ENCODE measurements at places on chromosomes 16 and 17. TPM values are rescaled to one million over a fixed set of nuclear protein-coding genes. Genes with fewer than 3 reads are reported as not detected.

- no peak for DNase-seq
These were observed 4.1 kb downstream of the SNRNP25 start for GRCh38 chr16:57711-58110.

DNA sequence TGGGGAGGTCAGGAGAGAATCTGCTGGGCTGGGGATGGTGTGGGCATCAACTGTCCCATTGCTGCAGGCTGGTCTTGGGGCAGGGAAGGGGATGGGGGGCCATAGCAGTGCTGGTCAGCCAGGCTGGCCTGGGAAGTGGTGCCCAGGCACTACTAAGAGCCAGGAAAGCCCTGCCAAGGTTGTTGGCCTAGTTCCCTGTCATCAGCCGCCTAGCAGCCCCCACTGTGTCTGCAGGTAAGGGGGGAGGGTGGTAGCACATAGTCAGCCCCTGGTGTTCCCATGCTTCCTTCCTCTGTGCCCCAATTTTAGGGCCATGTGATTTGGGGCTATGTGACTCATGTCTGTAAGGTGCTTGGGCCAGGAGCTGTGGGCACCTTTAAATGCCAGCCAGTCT is 17.8 kb downstream of the GJD3 start:
- no peak for DNase-seq

DNA sequence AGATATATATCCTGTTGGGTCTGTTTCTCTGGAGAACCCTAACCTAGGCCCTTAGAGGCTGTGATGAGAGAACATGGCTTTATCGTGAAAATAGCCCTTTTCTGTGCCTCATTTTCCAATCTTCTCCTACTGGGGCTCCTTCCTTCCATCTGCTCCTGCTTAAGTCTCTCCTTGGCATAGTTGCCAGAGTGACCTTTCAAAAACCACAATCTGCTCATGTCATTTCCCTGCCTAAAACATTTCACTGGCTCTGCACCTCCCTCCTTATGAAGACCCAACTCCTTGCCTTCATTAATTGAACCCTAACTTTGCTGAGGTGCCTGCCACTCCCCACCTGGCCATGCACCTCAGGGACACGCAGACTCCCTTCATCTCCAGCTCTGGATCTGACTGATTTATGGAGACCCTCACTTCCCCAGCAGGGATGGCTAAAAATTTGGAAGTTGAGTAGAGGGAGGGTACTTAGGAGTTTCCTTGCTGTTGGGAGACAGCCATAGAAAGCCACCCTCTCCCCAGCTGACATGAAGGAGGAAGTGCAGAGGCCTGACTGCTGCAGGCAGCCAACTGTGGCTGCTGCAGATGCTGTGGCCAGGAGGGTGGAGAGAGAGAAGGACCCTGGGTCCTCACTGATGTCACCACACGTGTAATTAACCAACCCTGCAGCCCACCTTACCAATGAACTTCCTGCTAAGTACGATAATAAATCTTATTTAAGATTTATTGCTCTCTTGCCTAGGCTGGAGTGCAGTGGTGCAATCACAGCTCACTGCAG is 6.3 kb upstream of the GGA2 start:
- DNase-seq = peak; percentile 90

GRCh38 chr17:80047176-80047575 is 10.7 kb downstream of the CCDC40 start:
- no peak for DNase-seq

DNA sequence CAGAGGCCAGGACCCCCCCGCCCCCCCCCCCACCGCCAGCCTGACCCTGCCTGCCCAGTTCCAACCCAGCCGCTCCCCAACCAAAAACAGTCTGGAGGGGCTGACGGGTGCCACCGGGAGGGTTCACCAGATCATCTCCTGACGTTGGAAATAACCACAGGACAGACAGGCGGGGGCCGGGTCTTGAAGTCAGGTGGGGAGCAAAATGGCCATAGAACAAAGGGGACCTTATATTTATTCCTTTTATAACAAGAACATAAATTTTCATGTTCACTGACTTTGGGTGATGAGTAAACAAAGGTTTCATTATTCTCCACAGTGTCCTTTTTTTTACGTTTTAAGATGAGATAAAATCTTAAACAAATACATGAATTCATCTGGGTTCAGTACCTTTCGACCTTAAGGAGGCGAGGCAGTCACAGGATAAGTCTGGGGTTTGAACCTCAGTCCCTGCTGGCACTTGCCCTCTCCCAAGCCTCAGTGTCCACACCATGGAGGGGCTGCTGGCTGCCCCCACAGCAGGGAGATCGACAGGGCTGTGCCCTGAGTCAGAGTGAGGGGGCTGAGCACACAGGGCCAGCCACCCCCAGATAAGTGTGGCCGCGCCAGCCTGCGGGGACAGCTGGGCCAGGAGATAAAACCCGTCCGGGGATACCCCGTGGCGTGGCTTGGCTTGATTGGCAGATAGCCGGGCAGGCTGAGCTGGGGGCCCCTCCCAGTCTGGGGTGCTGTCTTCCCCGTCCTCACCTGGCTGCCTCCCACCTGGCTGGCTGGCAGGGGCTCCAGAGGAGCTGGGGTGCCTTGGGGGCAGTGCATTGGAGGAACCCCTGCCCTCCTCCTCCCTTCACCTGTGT is 15.0 kb downstream of the SLC7A5 start:
- no peak for DNase-seq

Gene NUDT21
- 85.5 TPM for total RNA-seq

DNA sequence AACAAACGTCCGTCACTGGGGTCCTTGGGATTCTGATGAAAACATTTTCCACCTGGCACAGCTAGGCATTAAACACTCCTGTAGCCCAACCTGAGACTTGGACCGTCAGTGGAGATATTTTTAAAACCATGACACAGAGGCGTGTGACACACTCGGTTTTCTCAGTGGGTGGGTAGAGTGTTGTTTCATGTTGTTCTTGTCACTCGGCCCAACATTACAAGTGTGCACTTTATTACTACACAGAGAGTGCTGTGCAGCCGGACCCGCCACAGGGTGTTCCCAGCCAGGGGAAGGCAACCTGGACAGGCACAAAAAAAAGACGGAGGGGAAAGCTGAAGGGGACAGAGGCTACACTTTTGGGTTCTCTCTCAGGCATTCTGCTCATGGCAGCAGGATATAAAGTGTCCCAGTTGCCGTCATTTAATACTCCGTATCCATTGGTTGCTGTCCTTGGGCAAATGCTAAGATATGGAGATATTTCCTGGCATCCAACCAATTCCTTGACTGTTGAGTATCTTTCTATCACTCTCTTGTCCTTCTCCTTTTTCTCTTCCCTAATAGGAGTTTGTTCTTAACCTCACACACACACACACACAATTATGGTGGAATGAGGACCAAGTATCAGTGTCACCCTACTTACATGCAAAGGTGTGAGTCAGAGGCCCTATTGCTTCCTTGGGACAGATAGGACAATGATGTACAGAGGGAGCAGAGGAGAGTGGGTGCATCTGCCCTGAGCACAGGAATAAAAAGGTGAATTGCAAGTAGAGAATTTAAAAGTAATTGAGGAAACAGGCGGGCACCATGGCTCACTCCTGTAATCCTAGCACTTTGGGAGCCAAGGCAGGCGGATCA is 154.1 kb upstream of the SOX9 start:
- no peak for DNase-seq

DNA sequence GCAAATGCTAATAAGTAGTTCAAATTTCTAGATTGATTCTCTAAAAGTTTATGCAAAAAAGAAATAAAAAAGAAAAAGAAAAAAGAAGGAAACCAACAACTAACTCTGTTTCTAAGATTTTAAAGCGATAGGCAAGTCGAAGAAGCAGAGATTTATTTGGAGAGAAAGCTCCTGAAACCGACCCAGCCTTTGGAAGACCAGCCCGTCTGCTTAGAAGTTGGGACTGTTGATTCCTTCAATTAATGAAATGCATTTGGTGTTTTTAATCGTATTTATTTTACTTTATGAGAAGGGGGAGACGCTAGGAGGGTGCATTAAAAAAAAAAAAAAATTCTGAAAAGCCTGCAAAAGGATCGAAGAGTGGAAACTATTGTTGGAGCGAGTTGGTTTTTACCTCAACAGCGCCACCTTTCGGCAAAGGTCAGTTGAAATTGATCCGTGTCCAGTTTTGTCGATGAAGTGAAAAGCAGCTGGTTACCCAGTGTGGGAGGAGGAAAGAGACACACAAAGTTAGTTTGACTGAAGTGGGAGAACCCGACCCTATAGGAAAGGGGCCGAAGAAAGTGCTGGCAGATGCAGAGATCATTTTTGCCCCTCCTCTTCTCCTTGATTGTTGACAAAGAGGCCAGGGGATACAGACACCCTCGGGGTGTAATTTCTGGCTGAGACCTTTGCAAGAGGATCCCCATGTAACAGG is 1.5 kb upstream of the MAF start:
- DNase-seq = peak; percentile 73

Gene ANKRD40CL
- not detected for total RNA-seq

Gene NUDT16L1
- total RNA-seq = 43.2 TPM

Gene ACAP1
- 392 TPM for total RNA-seq

DNA sequence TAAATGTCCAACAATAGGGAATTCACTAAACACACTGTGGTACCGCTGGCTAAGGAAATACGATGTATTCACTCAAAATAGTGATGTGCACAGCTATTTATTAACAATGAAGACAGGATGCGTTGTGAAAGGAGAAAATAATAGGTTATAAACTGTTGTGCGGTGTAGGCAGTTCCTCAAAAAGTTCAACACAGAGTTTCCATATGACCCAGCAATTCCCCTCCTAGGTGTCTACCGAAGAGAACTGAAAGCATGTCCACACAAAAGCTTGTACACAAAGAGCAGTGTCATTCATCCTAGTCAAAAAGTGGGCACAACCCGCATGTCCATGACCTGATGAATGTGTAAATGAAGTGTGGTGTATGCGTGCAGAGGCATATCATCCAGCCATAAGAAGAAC is 1.2 kb upstream of the CES1 start:
- DNase-seq = no peak

DNA sequence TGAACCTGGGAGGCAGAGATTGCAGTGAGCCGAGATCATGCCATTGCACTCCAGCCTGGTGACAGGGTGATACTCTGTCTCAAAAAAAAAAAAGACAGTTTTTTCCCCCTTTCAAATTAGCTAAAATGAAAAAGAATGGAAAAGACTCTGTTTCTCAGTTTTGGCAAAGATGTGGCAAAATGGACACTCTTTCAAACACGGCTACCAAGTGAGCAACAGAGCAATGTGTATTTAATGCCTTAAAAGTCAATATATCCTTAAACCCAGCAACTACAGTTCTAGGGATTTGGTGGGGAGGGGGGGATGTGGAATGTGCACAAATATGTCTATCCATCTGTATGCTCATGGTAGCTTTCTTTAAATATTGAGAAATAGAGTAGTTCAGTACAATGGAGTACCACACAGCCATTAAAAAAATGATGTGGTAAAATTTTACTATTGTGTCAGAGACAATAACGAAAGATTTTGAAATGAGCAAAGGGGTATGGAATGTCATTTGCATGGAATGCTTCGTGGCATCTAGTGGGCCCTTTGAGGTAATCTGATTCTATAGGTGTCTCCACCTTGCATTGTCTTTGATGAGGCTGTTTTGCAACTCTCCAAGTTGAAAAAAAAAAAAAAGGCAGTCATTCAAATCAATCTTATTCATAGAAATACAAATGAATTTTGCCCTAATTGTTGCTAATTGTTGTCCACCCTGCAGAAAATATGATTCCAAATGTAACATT is 108.1 kb downstream of the AXIN2 start:
- DNase-seq = no peak

GRCh38 chr16:24753000-24753399 is 23.5 kb downstream of the TNRC6A start:
- no peak for DNase-seq
